ENCODE measurements at places on chromosomes 13 and 19.

DNA sequence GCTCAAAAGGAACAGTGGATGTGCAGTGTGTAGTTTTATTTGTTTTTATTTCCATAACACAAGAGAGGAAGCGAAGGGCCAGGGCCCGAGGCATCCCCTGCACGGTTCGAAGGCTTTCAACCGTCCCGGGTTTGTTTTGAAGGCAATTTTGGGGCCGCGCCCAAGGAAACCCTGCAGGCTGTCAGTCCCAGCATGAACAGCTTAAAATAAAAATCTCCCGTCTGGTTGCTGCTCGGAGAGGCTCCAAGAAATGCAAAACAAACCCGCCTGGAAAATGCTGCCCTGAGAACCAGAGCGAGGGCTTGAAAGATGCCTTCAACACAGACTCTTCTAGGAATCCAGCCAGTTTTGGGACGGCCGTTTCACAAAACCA lies 16.0 kb downstream of the LSM4 start:
- no peak for DNase-seq

DNA sequence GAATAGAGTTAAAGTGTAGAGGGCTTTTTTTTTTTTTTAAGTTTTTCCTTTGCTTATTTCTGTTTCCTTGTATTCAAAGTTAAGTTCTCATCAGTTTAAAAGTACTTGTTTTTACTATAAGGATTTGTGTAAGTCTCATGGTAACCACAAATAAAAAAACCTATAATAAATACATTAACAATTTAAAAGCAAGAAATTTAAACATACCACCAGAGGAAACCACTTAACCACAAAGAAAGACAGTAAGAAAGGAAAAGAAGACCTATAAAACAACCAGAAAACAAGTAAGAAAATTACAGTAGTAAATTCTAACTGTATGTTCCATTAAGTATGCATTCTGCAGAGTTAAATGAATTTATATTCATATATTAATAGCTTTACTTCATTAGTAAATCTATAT lies 999.1 kb upstream of the ATXN8OS start:
- no peak for DNase-seq

GRCh38 chr19:49710372-49710951 lies 19.5 kb downstream of the CPT1C start:
- DNase-seq, result no peak

- DNase-seq, result no peak
Measured at GRCh38 chr19:7516333-7516732, 430 bp downstream of the ZNF358 start.

DNA sequence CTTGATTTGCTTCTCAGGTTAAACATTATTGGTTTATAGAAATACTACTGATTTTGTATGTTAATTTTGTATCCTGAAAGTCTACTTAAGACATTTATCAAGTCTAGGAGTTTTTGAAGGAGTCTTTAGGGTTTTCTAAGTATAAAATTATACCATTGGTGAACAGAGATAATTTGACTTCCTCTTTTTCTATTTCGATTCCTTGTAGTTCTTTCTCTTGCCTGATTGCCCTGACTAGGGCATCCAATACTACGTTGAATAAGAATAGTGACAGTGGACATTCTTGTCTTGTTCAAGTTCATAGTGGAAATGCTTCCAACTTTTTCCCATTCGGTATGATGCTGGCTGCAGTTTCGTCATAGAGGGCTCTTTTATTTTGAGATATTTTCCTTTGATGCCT lies 807.5 kb upstream of the SLC10A2 start:
- no peak for DNase-seq

DNA sequence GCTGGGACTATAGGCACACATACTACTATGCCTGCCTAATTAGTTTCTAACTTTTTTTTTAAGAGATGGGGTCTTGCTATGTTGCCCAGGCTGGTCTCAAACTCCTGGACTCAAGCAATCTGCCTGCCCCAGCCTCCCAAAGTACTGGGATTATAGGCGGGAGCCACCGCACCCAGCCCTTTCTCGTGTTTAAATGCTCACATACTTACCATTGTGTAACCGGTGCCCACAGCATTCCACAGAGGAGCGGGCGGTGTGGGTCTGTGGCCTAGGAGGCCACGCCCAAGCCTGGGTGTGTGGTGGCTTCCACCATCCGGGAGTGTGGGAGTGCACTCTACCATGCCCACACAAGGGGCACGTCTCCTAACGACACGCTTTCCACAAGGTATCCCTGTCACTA lies 7.7 kb downstream of the LMNB2 start:
- no peak for DNase-seq

DNA sequence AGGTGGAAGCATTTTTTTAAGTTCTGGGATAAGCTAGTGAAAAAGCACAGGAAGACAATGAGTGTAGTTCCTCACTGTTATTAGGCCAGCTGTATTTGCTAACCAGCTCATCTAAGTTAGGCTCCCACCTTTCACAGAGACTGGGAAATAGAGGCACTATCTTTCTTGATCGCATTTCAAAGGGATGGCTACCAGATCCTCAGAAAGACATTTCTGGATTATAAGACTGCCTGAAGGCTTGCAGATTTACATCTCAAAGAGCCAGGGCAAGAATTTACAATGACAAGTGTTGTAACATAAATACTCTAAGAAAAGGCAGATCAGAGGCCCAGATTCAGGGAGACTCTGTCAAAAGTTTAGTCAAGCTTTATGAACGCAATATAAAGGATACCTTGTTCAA lies 1005.5 kb downstream of the PCDH9 start:
- no peak for DNase-seq

DNA sequence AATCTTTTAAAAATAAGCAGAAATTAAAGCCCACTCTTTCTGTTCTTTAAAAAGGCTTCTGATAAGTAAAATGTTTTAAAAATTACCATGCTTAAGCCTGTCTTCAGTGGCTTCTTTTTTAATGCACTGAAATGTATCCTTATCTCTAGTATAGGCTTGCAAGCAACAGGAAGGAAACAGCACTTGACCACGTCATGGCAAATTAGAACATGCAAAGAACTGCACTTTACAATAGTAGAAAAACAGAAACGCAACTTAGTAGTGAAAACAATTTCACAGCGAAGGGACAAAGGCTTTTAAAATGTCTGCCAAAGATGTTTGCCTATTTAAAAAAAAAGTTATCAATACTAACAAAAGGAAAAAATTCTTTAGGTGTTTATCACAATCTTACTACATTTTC lies 36.3 kb downstream of the ELF1 start:
- peak; percentile 51 for DNase-seq

DNA sequence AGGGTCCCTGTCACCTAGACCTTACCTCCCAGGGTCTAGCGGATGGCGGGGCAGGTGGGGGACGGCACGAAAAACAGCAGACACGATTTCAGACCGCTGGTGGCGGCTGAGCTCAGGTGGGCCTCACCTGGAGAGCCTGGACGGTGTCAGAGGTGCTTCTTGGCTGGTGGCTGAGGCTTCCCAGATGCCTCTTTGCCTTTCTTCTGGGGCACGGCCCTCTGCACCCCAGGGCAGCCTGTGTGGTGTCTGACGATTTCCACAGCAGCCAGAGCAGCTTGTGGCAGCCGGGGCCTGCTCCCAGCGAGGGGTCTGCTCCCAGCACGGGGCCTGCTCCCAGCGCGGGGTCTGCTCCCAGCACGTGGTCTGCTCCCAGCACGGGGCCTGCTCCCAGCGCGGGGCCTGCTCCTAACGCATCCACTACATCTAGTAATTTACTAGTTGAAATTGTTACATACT lies 66.7 kb downstream of the ATP11A start:
- no peak for DNase-seq

DNA sequence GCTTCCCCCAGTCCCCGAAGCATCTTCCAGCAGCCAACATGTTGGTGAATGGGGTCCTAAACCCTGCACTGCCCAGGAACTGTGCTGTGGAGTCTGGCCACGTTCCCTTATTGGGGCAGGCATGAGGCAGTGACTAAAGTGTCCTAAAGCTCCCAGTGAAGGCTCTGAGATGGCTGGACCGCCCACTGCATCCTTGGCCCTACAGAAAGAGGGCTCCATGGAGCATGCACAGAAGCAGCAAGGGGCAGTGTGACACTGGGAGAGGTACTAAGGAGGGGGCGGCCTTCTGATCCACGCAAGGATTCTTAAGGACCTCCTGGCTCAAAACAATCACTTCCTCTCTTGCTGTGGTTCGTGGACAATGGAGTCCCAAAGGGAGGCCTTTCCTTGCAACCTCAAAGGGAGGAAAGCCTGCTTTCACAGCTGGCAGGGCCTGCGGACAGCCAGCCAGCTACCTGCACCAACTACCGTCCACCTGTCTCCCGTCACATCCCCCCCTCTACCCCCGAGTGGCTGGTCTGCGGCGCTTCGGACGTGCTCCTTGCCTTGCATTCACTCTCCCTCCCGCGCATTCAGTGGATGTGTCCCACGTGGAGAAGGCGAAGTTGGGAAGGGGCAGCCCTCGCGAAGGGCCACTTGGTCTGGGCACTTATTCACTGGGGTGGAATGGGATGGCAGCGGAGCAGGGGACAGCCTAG lies 63.9 kb upstream of the STARD13 start:
- DNase-seq, result no peak

- DNase-seq, result no peak
Measured at GRCh38 chr19:44725251-44725650, 23.3 kb upstream of the BCL3 start.

All from T-helper 22 cell (primary cell).